Lung (tissue), 17 donors: ENCODE measurements at places on chromosomes 11 and 22. TPM values are rescaled to one million over a fixed set of nuclear protein-coding genes. Genes with fewer than 3 reads are reported as not detected.

DNA sequence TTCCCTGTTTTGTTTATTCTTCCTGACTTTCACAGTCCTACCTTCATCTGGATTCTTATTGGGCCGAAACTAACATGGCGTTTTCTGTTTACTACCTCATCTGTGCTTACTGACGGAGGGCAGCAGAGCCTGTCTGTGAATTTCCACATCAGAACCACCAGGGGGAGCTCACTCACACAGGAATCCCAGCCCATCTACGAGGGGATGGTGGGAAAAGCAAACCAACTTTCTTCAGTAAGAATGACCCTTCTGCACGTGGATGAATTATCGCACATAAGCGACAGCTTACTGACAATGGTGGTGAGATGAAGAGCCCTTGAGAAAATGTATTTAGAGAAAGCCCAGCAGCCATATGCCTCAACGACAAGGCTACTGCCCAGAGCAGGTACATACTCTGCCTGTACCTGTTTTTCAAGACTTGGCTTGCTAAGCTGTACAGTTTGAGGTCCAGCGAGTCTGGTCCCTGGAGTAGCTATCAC lies 42.5 kb downstream of the LARGE2 start:
- H3K4me3 ChIP-seq = no peak overlapping the region
- H3K27me3 ChIP-seq = no peaks in the 10 kb centered on the region
- no peak overlapping the region for H3K27ac ChIP-seq
- H3K36me3 ChIP-seq = peaks cover 20% of the 10 kb centered on the region
- H3K4me1 ChIP-seq = peaks cover 8% of the 10 kb centered on the region

GRCh38 chr22:21624120-21624879 lies 5.5 kb downstream of the YDJC start:
- peaks cover 18% of the 10 kb centered on the region for H3K4me1 ChIP-seq
- DNase-seq = peak; percentile 22
- peaks cover 27% of the 10 kb centered on the region for H3K36me3 ChIP-seq
- H3K4me3 ChIP-seq = no peak overlapping the region

GRCh38 chr11:34977089-34977912 lies 60.9 kb downstream of the PDHX start:
- H3K27me3 ChIP-seq = no peaks in the 10 kb centered on the region
- H3K4me3 ChIP-seq = no peak overlapping the region
- H3K27ac ChIP-seq = no peak overlapping the region
- peak; percentile 81 for DNase-seq

DNA sequence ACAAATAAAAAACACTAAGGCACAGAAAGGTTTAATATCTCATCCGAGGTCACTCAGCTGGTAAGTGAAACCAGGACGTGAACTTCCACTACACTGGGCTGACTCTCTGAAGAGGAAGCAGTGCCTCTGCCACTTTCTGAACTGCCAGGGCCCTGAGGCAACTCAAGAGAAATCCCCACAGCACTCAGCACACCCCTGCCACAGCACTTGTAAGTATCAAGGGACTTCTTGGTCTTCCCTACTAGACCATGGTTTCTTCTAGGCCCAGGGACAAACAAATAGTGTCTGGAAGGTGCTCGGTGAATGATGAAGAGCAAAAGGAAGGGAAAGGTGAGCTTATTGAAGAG lies 49.7 kb downstream of the RPL27A start:
- H3K36me3 ChIP-seq = no peaks in the 10 kb centered on the region
- H3K4me3 ChIP-seq = no peak overlapping the region
- H3K4me1 ChIP-seq = peaks cover 28% of the 10 kb centered on the region

- no peaks in the 10 kb centered on the region for H3K27me3 ChIP-seq
- DNase-seq = no peak
- H3K4me1 ChIP-seq = peaks cover 18% of the 10 kb centered on the region
- no peak overlapping the region for H3K4me3 ChIP-seq
- no peak overlapping the region for H3K27ac ChIP-seq
These were observed 58.8 kb downstream of the ENDOD1 start for GRCh38 chr11:95148406-95148805.

DNA sequence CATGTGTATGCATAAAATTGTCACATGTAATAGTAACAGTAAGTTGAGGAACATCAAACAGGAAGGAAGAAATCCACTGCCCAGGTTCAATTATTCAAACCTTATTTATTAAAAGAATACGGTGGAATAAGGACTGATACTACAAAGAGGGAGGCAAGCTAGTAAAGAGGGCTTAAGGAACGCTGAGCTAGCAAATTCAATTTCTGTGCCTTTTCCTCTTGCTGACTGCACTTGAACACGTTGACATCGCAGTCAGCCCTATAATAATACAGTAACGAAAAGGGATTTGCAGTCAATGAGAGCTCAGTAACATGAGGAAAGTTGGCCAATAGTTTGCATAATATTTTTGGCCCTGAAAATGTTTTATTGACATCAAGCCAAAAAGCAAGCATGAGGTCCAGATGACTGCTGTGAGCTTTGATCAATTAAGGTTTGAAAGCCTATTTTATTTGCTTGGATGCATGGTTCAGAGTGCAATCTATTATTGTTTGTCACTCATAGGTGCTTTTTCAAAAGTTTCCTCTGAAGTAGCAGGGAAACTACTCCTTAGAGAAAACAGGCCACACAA lies 861.8 kb downstream of the LRRC4C start:
- no peaks in the 10 kb centered on the region for H3K27me3 ChIP-seq
- H3K4me3 ChIP-seq = no peak overlapping the region
- peaks cover 4% of the 10 kb centered on the region for H3K4me1 ChIP-seq
- H3K27ac ChIP-seq = no peak overlapping the region
- H3K36me3 ChIP-seq = no peaks in the 10 kb centered on the region
- DNase-seq = peak; percentile 66

DNA sequence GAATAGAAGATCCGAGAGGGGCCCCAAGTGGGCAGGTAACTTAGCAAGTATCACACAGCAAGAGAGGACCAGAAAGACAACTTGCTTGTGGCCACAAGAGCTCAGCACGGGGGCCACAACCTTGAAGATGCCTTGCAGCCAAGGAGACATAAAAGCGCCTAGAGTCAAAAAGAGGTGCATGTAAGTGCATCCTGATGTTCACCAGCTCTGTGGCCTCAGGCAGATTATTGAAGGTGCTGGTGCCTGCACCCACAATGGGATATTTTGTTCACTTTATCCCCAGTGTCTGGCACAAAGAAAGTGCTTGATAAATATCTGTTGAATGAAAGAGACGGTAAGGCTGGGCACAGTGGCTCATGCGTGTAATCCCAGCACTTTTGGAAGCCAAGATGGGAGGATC lies 106.0 kb upstream of the ASPHD2 start:
- H3K4me3 ChIP-seq = no peak overlapping the region
- no peaks in the 10 kb centered on the region for H3K36me3 ChIP-seq
- H3K4me1 ChIP-seq = no peaks in the 10 kb centered on the region
- DNase-seq = no peak
- no peaks in the 10 kb centered on the region for H3K27me3 ChIP-seq

- no peak overlapping the region for H3K4me3 ChIP-seq
- no peaks in the 10 kb centered on the region for H3K36me3 ChIP-seq
- H3K27ac ChIP-seq = no peak overlapping the region
- no peaks in the 10 kb centered on the region for H3K27me3 ChIP-seq
- H3K4me1 ChIP-seq = peaks cover 14% of the 10 kb centered on the region
These were observed 18.3 kb downstream of the SMCO4 start for GRCh38 chr11:93524858-93525257.

- H3K27me3 ChIP-seq = no peaks in the 10 kb centered on the region
- no peak overlapping the region for H3K27ac ChIP-seq
- H3K4me1 ChIP-seq = no peaks in the 10 kb centered on the region
- DNase-seq = no peak
- H3K36me3 ChIP-seq = no peaks in the 10 kb centered on the region
- H3K4me3 ChIP-seq = no peak overlapping the region
These were observed 50.3 kb downstream of the CHRDL2 start for GRCh38 chr11:74680703-74681531.

GRCh38 chr11:128713595-128713994 lies 19.7 kb downstream of the FLI1 start:
- H3K27me3 ChIP-seq = no peaks in the 10 kb centered on the region
- peaks cover 7% of the 10 kb centered on the region for H3K4me1 ChIP-seq
- H3K36me3 ChIP-seq = no peaks in the 10 kb centered on the region
- peak overlapping the region; percentile 56 for H3K27ac ChIP-seq
- no peak overlapping the region for H3K4me3 ChIP-seq

DNA sequence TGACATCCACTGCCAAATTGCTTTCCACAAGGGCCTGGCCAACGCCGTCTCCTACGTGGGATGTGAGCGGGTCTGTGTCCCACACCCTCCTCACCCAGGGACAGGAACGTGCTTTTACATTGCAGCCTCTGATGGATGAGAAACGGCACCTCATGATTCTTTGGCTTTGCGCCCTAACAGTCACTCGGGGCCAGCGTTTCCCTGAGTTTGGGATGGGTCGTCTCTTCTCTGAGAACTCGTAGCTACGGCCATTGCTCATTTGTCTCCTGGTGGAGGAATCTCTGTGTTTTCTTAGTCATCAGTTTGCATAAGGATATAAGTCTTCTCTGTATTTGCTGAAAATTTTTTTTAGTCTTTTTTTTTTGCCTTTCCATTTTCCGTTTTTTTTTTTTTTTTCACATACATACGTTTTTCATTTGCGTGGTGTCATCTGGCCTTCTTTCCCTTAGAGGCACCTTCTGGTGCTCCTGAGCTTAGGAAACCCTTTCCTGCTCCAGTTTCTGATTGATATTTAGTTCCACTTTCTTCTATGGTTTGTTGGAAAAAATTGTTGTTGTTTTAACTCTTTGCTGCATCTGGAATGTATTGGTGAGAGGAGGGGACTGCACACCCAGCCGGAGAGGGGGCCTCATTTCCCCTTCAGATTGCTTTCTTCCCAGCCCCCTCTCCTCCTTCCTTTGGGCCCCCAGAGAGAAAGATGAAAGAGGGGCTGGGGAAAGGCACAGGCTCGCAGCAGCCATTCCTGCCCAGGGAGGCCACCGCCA lies 12.0 kb downstream of the TNNT3 start:
- H3K27me3 ChIP-seq = no peaks in the 10 kb centered on the region
- no peak overlapping the region for H3K27ac ChIP-seq
- peaks cover 5% of the 10 kb centered on the region for H3K4me1 ChIP-seq
- peak; percentile 60 for DNase-seq

DNA sequence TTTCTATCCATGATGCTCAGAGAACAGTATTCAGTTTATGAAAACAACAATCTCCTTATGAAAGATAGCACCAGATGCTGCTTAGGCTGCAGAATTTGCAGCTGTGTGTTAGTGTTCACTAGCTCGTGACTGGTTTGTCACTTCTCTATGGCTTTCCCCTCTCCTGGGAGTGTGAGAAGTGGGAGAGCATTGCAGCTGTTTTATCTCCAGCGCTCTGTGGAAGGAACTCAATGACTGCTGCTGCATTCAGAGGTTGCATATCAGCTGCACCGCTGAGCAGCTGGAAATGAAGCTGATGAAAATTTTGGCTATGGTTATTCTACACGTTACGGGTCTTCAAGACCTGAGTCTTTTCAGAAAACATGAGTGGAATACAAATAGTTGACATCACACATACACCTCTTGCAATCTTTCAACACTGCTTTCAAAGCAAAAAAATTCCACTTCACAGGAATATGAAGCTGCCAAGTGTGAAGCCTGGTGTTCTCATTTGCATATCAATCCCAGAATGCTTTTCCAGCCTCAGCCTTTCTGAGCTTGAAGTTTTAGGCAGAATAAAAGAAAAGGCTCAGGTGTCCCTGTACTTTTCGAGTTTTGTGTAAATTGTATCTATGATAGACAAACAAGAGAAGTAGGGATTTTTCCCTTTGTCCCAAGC lies 149.3 kb upstream of the DDI1 start:
- H3K4me1 ChIP-seq = no peaks in the 10 kb centered on the region
- H3K27ac ChIP-seq = no peak overlapping the region
- DNase-seq = peak; percentile 42
- no peaks in the 10 kb centered on the region for H3K27me3 ChIP-seq

GRCh38 chr11:80900265-80900664 lies 1459.4 kb upstream of the TENM4 start:
- no peaks in the 10 kb centered on the region for H3K27me3 ChIP-seq
- H3K4me3 ChIP-seq = no peak overlapping the region
- H3K4me1 ChIP-seq = no peaks in the 10 kb centered on the region
- no peak for DNase-seq
- H3K36me3 ChIP-seq = no peaks in the 10 kb centered on the region

DNA sequence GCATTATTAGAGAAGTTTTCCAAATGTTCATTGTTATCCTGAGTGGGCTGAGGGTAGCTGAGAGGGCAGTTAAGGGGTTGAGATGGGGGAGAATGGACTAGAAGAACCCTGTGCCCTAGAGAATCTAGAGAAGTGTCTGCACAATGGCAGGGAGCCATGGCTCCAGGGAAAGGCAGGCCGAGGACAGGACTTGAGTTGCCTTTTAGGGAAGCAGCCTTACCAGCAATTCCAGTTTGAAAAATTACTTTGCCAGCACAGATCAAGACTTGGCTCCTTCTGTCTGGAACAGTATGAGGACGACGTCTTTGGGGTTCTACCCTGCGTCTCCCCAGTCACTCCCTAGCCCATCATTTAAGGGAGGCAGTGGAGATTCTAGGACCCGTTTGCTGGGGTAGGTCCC lies 25.7 kb upstream of the MICAL3 start:
- no peaks in the 10 kb centered on the region for H3K36me3 ChIP-seq
- peaks cover 1% of the 10 kb centered on the region for H3K4me1 ChIP-seq
- no peak overlapping the region for H3K4me3 ChIP-seq
- no peak for DNase-seq
- no peaks in the 10 kb centered on the region for H3K27me3 ChIP-seq
- no peak overlapping the region for H3K27ac ChIP-seq

DNA sequence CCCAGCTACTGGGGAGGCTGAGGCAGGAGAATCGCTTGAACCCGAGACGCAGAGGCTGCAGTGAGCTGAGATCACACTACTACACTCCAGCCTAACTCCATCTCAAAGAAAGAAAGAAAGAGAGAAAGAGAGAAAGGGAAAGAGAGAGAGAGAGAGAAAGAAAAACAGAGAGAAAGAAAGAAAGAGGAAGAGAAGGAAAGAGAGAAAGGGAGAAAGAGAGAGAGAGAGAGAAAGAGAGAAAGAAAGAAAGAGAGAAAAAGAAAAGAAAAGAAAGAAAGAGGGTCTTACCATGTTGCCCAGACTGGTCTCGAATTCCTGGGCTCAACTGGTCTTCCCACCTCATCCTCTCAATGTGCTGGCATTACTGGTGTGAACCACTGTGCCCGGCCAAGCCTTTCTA lies 22.3 kb downstream of the FBLN1 start:
- H3K27me3 ChIP-seq = no peaks in the 10 kb centered on the region
- DNase-seq = no peak
- peaks cover 36% of the 10 kb centered on the region for H3K4me1 ChIP-seq
- peaks cover 65% of the 10 kb centered on the region for H3K36me3 ChIP-seq

DNA sequence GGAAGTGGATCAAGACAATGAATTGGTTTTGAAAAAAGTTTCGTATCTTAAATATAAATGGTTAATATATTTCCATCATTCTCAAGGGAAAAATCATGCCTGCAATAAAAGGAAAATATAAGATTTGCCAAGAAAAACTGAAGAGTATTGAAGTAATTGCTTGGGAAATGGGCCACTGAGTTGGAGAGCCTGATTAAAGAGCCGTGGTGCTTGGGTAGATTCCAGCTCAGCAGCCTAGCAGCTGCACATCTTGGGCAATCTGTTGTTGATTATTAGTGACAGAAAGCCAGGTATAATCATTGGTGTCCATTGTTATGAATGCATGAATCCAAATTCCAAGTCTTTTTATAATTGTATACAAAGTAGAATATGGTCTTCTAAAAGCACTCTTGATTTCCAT lies 800.9 kb upstream of the CHORDC1 start:
- H3K27ac ChIP-seq = no peak overlapping the region
- DNase-seq = no peak
- no peaks in the 10 kb centered on the region for H3K4me1 ChIP-seq
- no peaks in the 10 kb centered on the region for H3K27me3 ChIP-seq
- H3K4me3 ChIP-seq = no peak overlapping the region

OR5B21 gene
- not detected for total RNA-seq

CASP12 gene
- 1.1 TPM for total RNA-seq

HDAC10 gene
- 53.7 TPM for total RNA-seq

DENND5A gene
- total RNA-seq = 91.0 TPM

GLYAT gene
- total RNA-seq = not detected

TEX12 gene
- 0.74 TPM for total RNA-seq

TSSK2 gene
- total RNA-seq = 0.25 TPM

HTR3B gene
- total RNA-seq = not detected

UPK3A gene
- not detected for total RNA-seq

MMP8 gene
- total RNA-seq = 1.7 TPM

C11orf98 gene
- total RNA-seq = 54.0 TPM
